ENCODE measurements at places on chromosomes 12 and 14.
A peak's percentile ranks its signal among the peaks of the same experiment; 100 is the strongest.

GRCh38 chr12:9346866-9347327 is 138.7 kb upstream of the PZP start:
- DNase-seq = no peak

DNA sequence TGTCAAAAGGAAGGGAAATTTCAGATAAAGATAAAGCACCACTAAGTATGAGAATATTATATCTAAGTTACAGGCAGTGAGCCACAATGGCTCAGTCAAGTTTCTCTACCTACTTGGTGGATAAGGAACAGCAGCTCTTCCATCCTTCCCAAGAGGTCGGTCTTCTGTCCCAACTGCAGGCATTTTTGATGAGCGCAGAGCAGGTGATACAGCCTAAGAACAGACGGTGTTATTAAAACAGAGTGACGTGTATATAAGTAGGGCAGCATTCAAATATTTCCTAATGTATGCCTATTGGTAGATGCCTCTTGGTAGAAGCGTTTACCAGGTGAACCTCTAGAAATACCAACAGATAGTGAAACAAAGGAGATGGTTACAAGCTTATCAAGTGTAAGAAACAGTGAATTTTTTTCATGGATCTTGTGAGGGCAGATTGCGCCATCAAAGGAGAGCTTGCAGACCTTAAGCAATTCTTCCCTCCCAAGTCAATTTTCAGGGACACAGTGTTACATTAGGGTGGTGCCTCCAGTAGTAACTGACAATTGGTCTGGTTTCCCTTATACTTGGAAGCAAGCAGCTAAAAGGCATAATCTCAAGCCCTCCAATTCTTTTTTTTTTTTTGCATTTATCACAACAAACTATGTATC is 274.5 kb downstream of the MED13L start:
- DNase-seq = peak; percentile 33

DNA sequence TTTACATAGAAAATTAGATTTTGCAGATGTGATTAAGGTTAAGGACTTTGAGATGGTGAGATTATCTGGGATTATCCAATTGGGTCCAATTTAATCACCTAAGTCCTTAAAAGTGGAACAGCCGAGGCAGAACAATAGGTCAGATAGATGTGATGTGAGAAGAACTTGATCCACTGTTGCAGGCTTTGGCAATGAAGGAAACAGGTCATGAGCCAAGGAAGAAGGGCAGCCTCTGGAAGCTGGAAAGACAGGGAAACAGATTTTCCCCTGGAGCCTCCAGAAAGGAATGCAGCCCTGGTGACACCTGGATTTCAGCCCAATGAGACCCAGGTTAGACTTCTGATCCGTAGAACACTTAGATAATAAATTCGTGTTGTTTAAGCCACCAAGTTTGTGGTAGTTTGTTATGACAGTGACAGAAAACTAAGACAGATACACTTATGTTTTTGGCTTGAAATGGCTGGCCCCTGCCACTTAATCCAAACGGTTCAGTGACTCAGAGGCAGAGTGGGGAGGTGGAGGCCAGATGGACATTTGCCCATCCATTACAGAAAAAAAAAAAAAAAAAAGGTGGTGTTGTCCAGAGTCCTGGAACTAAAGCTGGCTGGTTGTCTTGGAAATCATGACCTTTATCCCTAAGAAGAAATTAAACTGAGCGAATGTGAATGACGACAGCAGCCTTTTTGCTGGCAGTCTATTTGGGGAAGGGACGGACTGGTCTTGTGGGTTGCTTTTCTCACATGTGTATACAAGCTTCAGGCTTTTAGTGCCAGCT is 181.9 kb upstream of the NRXN3 start:
- DNase-seq = no peak

GRCh38 chr14:100302616-100303015 is 3.6 kb downstream of the SLC25A29 start:
- DNase-seq = no peak

GRCh38 chr12:19166387-19166786 is 36.9 kb downstream of the PLEKHA5 start:
- DNase-seq = no peak

- no peak for DNase-seq
These were observed 6.9 kb upstream of the MED13L start for GRCh38 chr12:116284396-116284795.

GRCh38 chr12:27163894-27164293 is 80.2 kb upstream of the STK38L start:
- no peak for DNase-seq

DNA sequence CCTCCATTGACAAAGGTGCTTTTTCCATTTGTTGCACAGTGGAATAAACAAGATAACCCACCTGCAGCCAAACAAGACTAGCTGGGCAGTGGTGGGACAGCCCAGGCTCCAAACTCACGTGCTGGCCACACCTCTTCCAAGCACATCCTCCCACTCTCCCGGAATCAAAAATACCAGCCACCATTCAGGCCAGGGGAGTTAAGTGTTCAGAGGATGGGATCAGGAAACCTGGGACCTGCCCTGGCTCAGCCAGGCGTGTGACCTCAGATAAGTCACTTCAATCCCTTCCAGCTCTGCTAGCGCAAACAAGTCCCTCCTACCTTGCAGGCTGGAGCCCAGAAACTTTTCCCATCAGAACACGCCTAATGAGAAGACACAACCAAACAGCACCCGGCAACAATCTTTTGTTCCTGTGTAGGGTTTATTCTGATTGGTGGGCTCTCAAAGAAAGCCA is 43.3 kb downstream of the ACTN1 start:
- no peak for DNase-seq

DNA sequence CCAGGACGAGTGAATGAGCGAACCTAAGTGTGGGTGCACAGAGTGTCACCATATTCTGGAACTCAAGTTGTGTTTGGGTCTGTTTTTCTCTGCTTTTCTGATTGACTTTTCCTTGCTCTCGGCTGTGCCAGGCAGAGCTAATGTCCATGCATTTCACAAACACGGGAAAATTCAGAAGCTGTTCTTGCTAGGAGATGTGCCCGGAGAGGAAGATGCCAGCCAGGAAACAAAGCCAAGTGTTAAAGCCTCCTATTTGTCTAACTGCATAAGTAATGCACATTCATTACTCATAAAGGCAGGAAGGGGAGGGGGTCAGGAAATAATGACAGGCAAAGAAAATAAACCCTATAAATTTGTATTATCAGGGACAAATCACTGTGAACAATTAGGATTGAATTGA is 250.4 kb upstream of the SFSWAP start:
- DNase-seq = no peak
